Dermis lymphatic vessel endothelial cell (primary cell): ENCODE measurements at places on chromosomes 13 and 19. TPM values are rescaled to one million over a fixed set of nuclear protein-coding genes. Genes with fewer than 3 reads are reported as not detected.

Gene SIGLEC11
- not detected in 2 replicates for total RNA-seq

Gene ERICH6B
- total RNA-seq = not detected in 2 replicates

Gene ICAM4
- total RNA-seq = under 0.01 and 0.11 TPM in 2 replicates

Gene PGLYRP2
- not detected in 2 replicates for total RNA-seq

Gene CEACAM1
- 18.0 and 28.1 TPM in 2 replicates for total RNA-seq

Gene NLRP9
- total RNA-seq = not detected in 2 replicates

Gene SERP2
- 3.0 and 3.3 TPM in 2 replicates for total RNA-seq

Gene IRGC
- not detected in 2 replicates for total RNA-seq

Gene CYP2A6
- total RNA-seq = not detected in 2 replicates

Gene SBNO2
- 14.4 and 15.9 TPM in 2 replicates for total RNA-seq

Gene SPIB
- not detected in 2 replicates for total RNA-seq

Gene COPE
- total RNA-seq = 141 and 191 TPM in 2 replicates

Gene NLRP11
- total RNA-seq = under 0.01 and 0.11 TPM in 2 replicates

Gene FLT1
- 20.1 and 76.5 TPM in 2 replicates for total RNA-seq

Gene APOC1
- 1.5 and 3.0 TPM in 2 replicates for total RNA-seq

Gene GARIN5A
- 0.11 and 0.17 TPM in 2 replicates for total RNA-seq

Gene SHISA7
- not detected in 2 replicates for total RNA-seq

Gene F2RL3
- 4.4 and 6.4 TPM in 2 replicates for total RNA-seq

Gene NCCRP1
- total RNA-seq = not detected in 2 replicates

Gene KLK12
- total RNA-seq = not detected in 2 replicates

Gene TMPRSS9
- total RNA-seq = under 0.01 TPM in 2 replicates

Gene SERTAD3
- 22.1 and 32.7 TPM in 2 replicates for total RNA-seq

Gene LGI4
- total RNA-seq = not detected in 2 replicates

Gene KRTDAP
- total RNA-seq = not detected in 2 replicates

Gene SIGLECL1
- total RNA-seq = not detected in 2 replicates

Gene LILRA1
- not detected in 2 replicates for total RNA-seq

Gene RAB11B
- 49.6 and 64.0 TPM in 2 replicates for total RNA-seq

Gene TEX29
- not detected in 2 replicates for total RNA-seq

Gene HPN
- total RNA-seq = under 0.01 and 0.09 TPM in 2 replicates

Gene SLITRK1
- total RNA-seq = not detected in 2 replicates

Gene CNFN
- total RNA-seq = not detected in 2 replicates

Gene PRODH2
- total RNA-seq = not detected in 2 replicates

Gene MCEMP1
- not detected in 2 replicates for total RNA-seq

Gene TRPC4
- 0.09 and 0.54 TPM in 2 replicates for total RNA-seq

Gene ATXN8OS
- not detected in 2 replicates for total RNA-seq

Gene IL17D
- 1.3 and 1.5 TPM in 2 replicates for total RNA-seq

Gene ZNF865
- 0.54 and 0.60 TPM in 2 replicates for total RNA-seq

Gene LHB
- total RNA-seq = 0.17 and 0.22 TPM in 2 replicates
